ENCODE measurements at places on chromosomes 1 and 21.

- no peak for DNase-seq
These were observed 554.6 kb upstream of the NCAM2 start for GRCh38 chr21:20443558-20444155.

- no peak for DNase-seq
These were observed 4.9 kb upstream of the MIIP start for GRCh38 chr1:12014141-12014991.

GRCh38 chr21:15000081-15000480 is 64.7 kb downstream of the NRIP1 start:
- no peak for DNase-seq

- peak; percentile 4 for DNase-seq
These were observed 65.7 kb downstream of the MAP3K21 start for GRCh38 chr1:233393084-233393840.

GRCh38 chr1:59742526-59742925 is 72.2 kb upstream of the HOOK1 start:
- DNase-seq, result no peak

DNA sequence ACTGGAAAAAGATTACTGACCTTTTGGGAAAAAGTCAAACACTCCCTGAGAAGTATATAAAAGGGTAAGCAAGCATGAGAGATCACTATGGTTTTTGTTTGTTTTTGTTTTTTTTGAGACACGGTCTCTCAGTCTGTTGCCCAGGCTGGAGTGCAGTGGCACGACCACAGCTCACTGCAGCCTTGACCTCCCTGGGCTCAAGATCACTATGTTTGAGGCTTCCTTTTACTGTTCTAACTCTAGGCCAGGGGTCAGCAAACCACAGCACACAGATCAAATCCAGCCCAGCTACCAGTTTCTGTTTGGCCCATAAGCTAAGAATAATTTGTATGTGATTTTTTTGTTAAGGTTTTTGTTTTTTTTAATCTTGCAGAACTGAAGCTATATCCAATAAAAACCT is 25.7 kb downstream of the PSMB4 start:
- DNase-seq, result no peak

GRCh38 chr1:241156231-241156965 is 200.6 kb downstream of the RGS7 start:
- no peak for DNase-seq

- peak; percentile 94 for DNase-seq
These were observed 19.3 kb upstream of the POFUT2 start for GRCh38 chr21:45306832-45307571.

DNA sequence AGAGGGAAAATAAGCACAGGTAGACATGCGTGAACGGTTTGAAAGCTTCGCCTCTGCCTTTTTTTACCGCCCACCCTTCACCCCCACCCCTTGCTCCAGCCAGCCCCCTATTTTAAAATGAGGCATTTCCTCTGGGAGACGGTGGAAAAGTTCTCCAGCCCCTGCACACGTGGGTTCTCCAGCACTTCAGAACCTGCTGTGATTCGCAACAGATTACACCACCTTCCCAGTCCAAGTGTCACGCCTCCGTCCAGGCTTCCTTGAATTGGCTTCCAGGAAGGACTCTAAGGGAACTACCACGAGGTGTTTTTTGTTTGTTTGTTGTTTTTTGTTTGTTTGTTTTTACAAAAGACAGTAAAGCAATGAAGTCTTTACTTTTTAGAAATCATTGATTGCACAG is 2.6 kb downstream of the LRRC7 start:
- peak; percentile 78 for DNase-seq

DNA sequence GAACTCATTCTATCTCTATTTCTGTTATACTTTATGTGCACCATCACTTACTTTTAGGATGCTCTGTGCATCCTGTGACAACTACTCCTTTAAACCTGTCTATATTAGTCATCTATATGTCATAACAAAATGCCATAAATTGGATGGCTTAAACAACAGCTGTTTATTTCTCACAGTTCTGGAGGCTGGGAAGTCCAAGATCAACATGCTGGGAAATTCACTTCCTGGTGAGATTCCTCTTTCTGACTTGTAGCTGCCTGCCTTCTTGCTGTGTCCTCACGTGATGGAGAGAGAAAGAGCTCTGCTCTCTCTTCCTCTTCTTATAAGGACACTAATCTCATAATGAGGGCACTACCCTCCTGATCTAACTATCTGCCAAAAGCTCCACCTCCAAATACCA is 62.3 kb upstream of the RCOR3 start:
- no peak for DNase-seq

GRCh38 chr1:109498161-109498801 is 4.4 kb downstream of the CYB561D1 start:
- peak; percentile 84 for DNase-seq

DNA sequence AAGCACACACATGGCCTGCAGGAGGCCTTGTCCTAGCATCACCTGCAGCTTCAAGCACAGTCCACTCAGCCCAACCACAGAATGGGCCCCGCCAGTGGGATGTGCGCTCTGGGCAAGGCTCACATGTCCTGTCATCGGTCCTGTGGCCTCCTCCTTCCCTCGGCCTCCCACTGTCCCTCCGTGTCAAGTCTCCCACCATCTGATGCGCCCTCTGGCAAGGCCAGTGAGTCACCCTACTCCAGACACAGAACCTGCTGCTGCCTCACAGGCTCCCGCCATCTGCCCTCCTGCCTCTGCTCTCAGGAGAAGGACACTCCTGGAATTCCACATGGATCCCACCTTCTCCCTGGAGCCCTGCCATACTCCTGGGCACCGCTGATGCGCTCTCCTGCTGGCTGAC is 14.2 kb downstream of the KCNAB2 start:
- DNase-seq, result no peak
